ENCODE measurements at places on chromosomes 5 and 9.

DNA sequence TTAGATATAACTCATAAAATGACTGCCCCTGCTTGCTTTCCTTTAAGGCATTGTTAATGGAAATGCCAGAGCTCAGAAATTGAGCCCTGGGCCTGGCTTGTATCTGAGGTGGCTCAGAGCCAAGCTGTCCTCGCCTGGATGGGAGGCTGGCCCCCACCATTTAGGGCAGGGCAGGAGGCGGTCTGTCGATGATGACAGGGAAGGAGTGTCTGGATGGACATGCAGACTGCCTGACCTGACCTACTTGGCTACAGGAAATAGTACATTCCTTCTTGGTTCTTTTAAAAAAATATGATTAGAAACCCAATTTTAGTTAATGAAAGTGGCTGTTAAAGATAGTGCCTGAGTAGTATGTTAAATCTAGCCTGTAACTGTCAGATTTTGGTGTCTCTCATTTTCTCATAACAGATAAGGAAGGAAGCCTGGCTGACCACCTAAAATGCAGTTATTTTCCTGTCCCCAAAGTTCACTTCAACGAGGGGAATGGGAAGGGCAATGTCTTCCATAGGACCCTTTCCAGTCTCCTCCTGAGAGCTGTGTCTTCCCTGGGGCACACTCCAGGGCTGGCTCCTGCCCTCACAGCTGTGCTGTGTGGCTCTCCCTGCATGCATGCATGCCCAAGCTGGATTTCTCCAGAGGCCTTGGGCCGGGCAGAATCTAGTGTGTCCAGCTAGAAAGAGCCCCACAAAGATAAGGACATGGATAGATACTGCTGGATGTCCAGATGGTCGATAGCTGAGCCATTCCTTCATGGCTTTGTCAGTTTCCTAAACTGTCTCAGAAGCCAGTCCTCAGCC lies 42.3 kb downstream of the MACROH2A1 start:
- DNase-seq, result no peak

DNA sequence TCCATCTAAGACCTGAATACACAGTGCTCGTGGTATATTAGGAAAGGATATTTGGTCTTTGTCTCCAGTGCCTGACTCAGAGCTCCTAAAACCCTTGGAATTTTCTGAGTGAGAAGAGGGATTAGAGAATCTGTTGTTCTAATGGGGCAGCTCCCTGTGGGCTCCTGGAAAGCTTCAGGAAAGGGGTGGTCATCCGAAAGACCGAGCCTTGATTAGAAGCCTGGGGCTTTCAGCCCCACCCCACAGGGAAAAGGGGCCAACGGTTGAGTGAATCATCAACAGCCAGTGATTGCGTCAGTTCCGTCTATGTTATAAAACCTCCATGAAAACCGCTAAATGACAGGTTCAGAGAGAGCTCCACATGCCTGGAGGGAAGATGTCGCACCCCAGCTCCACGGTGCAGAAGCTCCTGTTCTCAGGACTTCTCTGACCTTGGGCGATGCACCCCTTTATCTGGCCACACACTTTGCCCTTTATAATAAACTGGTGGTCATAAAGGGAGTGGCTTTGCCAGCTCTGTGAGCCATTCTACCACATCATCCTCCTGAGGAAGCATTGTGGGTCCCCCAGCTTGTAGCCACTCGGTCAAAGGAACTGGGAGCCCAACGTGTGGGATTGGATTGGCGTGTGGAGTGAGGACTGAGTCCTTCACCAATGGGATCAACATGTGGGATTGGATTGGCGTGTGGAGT lies 71.0 kb upstream of the ICE1 start:
- DNase-seq, result no peak

GRCh38 chr5:59756373-59757035 lies 137.0 kb downstream of the PDE4D start:
- no peak for DNase-seq

- no peak for DNase-seq
Measured at GRCh38 chr9:971901-972500, 4.5 kb upstream of the DMRT3 start.

GRCh38 chr9:103471241-103471640 lies 476.1 kb downstream of the CYLC2 start:
- DNase-seq, result no peak

GRCh38 chr9:4266602-4267001 lies 33.3 kb downstream of the GLIS3 start:
- DNase-seq, result no peak

DNA sequence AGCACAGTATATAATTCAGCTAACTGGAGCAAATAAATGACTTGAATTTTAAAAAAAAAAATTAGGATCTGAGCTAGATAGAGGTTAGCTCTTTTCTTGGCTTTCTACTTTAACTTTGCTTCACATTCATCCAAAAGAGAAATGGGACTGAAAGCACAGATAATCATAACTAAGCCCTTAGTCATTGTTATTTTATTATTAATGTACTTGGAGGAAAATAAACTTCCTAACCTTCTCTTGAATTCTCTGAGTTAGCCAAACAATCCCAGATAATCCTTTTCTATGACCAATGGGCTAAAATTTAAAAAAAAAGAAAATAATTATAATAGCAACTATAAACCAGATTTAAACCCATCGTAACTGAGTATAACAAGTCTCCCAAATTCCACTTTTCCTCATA lies 57.6 kb upstream of the RASA1 start:
- no peak for DNase-seq

DNA sequence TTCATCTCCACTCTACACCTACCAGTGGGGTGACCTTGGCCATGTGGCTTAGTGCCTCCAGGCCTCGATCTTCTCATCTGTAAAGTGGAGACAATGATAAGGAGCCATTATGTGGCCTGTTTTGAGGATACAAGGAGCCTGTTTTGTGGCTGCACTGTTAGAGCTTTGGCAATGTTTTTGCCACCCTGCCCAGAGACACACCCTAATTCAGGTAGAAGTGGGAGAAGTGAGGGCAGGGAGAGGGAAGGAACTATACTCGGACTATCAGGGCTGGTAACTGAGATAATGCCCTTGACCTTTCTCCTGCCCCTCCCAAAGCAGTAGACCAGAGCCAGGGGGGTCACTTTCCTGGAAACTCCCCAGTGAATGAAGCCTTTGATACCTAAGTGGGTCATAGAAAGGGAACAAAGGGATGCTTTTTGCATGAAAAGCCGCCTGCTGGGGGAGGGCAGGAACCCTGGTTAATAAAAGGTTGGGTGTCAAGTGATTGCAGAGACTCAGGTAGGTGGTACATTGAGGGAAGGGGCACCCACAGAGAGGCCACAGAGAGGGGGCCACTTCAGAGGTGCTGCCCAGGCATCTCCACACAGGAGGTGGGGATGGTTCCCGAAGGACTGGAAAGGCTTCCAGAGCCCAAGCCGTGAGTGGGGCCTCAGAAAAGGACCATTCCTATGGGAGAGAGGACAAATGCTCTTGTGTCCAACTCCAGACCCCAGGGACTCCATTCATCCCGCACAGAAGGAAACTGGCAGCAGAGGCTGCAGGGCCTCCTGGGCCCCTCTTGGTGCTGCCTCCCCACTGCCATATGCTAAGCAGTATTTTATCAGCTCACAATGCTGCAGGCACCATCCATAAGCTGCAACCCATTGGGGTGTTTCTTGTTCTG lies 42.3 kb upstream of the VDAC1 start:
- no peak for DNase-seq
